ENCODE measurements at places on chromosomes 16 and 17.

DNA sequence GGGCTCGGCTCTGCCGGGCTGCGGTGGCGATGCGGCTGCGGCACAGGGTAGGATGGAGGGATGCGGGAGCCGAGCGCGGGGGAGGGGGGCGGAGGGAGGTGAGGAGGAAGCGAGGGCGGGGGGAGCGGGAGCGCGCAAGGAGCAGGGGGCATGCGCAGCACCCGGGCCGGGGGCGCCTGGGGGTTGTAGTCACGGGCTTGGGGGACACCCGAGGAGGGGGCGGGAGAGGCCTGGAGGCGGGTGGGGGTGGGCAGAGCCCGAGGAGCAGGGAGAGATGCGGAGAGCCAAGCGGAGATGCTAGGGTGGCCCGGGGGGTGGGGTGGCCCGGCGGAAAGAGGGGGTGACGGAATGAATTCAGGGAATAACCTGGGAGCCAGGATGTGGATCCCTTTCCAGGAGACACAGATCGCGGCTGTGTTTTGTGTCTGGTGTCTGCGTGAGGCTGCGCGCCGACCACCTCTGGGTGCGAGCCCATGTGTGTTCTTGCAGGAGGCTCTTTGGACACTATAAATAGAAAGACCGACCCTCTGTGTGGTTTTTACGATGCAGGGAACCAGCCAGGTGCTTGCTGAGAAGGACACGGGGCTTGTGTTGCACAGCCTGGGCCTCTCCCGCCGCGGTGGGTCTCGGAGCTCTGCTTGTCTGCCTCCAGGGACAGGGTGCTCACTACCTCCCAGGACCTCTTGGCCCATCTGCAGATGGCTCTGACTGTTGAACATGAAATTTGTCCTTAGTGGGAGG is at the start of gene STX1B:
Gene STX1B (minus strand): TSS at position 54 of the 741 bp plus-strand sequence. CDS start 242 bp downstream, outside the sequence.
- no peak for DNase-seq

DNA sequence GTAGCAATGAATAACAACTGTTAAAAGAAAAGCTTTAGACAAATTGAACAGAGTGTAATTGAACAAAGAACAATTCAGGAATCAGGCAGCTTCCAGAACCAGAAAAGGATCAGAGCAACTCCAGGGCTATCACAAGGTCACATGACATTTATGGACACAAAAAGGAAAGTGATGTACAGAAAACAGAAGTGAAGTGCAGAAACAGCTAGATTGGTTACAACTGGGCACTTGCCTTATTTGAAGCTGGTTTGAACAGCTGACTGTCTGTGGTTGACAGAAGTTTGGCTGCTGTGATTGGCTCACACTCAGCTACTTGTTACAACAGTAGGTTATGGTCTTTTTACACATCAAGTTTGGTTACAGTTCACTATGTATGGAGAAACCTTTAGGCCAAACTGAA is 14.8 kb downstream of the EFCAB5 start:
- peak; percentile 48 for DNase-seq

DNA sequence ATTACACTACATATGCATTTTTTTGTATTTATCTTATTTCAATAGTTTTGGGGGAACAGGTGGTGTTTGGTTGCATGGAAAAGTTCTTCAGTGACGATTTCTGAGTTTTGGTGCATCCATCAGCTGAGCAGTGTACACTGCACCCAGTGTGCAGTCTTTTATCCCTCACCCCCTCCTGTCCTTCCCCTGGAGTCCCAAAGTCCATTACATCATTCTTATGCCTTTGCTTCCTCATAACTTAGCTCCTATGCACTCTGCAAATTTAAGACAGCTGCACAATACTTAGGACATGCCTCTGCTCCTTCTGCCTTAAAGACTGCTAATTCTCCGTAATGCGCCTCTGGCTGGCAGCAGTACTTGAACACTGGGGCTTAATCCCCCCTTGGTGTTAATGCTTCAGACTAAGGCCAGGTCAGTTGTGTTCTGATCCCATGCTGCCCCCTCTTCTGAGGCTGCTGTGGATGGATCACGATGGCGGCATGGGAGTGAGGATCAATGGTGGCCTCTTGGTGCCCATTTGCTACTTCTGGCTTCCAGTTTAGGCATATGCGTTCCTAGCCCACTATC is 146.2 kb downstream of the PARN start:
- no peak for DNase-seq

GRCh38 chr17:20189302-20189701 is 180.1 kb downstream of the SPECC1 start:
- peak; percentile 98 for DNase-seq

- DNase-seq, result no peak
These were observed 8.7 kb downstream of the BCL7C start for GRCh38 chr16:30885196-30885595.

DNA sequence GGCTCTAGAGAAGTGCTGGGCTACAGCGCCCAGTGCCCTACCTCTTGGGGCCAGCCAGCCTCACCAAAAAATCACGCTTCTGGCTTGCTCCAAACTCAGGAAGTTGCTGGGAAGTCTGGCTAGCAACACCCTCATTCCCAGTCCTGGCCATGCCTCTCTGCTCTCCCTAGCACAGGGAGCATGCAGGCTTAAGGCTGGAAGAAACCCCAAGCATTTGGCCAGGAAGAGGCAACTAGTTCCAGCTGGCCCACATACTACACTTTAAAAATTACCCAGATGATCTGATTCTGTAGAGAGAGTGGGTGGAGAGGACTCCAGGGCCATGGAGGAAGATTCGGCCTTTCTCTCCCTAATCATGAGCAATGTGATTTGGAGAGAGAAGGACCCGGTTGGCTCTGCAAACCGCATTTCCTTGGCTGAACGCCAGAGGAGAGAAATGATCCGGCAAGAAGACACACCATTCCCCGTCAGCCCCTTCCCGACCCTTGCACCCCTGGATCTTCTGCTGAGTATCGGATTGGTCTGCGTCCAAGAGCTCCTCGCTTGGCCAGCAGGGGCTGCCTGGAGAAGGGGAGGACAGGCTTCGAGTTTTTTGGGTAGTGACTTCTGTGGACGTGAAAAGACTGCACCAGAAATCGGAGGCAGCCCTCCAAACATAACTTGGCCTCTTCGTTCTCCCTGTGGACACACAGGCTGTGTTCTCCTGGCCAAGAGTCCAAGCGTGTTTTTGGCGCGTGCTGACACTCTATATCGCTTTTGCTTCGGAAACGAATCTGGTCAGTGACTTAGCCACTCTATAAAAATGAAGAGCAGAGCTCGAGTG is 406.3 kb downstream of the WWOX start:
- DNase-seq, result peak; percentile 37

DNA sequence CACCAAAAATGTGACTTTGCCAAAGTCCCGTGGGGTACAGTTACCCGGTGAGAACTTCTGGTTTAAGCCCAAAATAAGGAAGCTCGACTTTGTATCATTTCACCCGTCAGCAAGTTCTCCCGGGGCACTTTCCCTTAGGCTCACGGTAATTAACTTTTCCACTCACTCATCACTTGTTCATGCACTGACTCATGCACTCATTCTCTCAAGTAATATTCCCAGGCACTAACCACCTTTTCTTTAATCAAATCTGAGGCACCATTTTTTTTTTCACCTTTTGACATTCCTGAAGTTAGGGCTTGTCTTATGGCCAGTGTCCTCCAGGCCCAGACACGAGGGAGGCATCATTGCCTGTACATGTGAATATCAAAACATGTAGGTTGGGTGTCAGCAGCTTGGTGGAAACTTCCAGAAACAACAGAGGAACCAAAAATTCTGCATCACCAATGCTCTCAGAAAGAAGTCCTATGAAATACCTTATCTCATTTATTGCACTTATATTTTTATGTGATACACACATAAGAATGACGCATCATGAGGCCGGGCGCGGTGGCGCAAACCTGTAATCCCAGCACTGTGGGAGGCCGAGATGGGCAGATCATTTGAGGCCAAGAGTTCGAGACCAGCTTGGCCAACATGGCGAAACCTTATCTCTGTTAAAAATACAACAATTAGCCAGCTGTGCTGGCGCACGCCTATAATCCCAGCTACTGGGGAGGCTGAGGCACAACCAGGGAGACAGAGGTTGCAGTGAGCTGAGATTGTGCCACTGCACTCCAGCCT is 36.1 kb upstream of the ATP2C2 start:
- no peak for DNase-seq

- no peak for DNase-seq
These were observed 44.6 kb downstream of the STX8 start for GRCh38 chr17:9531034-9531433.

DNA sequence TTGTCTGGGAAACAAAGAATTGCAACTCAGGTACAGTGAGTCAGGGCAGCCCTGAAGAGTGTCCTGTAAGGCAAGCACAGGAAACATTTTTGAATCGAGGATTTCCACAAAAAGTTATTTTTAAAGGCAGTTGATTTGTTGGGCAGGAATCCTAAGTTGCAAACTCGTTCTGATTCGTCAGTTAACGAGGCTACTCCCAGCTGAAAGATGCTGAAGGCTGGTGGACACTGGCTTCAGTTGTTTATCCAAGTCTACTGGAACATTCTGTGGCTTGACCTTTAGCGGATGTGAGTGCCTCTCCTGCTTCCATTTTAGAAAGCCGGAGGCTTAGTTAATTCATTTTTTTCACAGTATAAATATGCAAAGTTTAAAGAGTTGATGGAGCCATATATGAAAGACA is 84.2 kb downstream of the KCNJ12 start:
- no peak for DNase-seq

- peak; percentile 37 for DNase-seq
These were observed 154.2 kb downstream of the VPS53 start for GRCh38 chr17:560432-560873.

GRCh38 chr17:46777943-46778915 is 40.3 kb downstream of the WNT3 start:
- DNase-seq, result no peak

- no peak for DNase-seq
These were observed 693.0 kb downstream of the KCNJ2 start for GRCh38 chr17:70862295-70862694.

DNA sequence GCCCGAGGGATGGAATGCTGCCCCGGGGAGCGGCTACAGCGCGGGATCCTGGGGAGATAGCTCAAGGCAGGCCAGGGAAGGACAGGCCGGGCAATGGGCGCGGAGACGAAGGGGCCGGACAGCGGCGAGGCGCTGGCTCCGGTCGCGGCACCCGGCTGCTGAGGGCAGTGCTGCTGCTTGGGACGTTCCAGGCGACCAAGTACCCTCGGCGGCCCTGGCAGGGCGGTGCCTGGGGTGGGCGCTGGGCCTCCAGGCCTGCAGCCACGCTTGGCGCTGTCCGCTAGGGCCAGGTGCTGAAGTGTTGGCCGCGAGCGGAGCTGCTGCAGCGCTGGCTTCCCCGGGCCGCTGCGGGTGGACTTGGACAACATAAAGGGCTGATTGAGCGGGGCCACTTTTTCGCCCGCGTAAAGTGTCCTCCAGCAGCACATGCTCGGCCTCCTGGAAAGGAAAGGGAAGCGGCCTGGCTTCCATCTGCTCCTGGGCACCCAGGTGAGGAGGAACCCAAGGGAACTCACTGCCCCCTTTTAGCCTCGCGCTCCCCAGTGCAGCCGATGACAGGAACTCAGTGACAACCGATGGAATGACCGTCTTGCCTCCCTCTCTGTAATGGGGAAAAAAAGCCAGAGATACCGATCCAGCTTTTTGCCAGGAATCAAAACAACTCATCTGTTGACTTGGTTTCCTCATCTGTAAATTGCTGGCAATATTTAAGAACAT is 23.7 kb downstream of the CLEC3A start:
- DNase-seq, result peak; percentile 9

DNA sequence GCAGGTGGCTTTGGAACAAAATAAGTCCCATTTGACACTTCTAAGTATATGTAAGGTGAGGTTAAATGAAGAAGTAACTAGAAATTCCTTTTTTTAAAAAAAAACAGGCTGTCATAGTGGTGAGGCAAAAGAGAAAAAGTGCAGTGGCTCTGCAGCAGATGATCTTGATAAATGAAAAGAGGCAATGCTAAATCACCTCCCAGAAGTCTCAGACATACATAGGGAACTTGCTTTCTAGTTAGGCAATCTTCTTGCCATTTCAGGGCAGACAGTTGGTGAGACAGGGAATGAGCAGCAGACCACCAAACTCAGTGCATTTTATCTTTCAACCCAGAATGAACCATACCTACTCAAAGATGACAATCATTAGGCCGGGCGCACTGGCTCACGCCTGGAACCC is 90.8 kb downstream of the MYO1D start:
- no peak for DNase-seq

- DNase-seq, result no peak
These were observed 23.2 kb downstream of the SLC39A11 start for GRCh38 chr17:73069164-73069770.

GRCh38 chr17:33124871-33125551 is 133.4 kb downstream of the SPACA3 start:
- no peak for DNase-seq

DNA sequence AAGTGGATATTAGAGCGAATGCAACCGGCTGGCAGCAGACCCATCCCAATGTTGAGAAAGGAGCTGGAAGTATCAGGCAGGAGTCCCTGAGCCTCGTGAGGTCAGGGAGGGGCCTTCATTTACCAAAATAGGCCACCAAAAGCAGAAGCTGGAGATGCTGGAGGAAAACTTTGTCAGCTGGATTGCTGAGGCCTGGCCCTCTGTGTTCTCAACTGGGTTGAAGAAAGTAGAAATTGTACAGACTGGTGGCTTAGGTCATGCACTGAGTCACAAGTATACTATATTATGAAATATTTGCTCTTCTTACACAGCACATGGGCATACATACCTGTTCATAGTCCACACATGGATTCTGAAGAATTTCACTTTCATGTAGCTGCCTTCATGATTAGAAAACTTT is 23.2 kb upstream of the TEKT3 start:
- no peak for DNase-seq

GRCh38 chr17:77325577-77326075 is 184.9 kb downstream of the SEC14L1 start:
- DNase-seq, result no peak

- no peak for DNase-seq
These were observed 34.8 kb downstream of the UBN1 start for GRCh38 chr16:4882000-4882632.

GRCh38 chr16:1258906-1259759 is 3.3 kb downstream of the TPSD1 start:
- no peak for DNase-seq

DNA sequence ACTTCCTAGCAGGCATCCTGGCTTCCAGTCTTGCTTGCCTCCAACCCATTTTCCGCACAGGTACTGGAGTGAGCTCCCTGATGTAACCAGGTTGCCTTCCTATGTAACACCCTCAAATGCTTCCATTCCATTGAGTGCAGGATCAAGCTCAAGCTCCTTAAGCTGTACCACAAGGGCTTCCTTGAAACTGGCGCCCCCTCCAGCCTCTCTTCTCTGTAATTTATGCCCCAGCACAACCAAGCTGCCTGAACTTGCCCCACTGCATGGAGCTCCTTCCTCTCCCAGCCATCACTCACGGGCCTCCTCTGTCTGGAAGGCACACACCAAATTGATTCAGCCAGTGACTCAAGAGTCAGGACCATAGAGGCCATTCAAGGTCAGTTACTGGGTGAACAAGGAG is 234.8 kb upstream of the RPL38 start:
- no peak for DNase-seq

Measured in pons (tissue), 1 donor.